A549 (cell line): ENCODE measurements at places on chromosomes 6 and 20. TPM values are rescaled to one million over a fixed set of nuclear protein-coding genes. Genes with fewer than 3 reads are reported as not detected.

Gene OPRM1
- not detected in 3 replicates for polyA plus RNA-seq

Gene JPH2
- polyA plus RNA-seq: 2.6 to 3.4 TPM (median 3.3 TPM) in 3 replicates

Gene HTR1E
- not detected in 3 replicates for polyA plus RNA-seq

Gene DBNDD2
- polyA plus RNA-seq: 6.2 to 6.5 TPM (median 6.3 TPM) in 3 replicates

Gene HLA-G
- polyA plus RNA-seq: 0.06 TPM in 1 of 3 replicates, not detected in the others

Gene GLP1R
- polyA plus RNA-seq: not detected in 3 replicates
